ENCODE measurements at places on chromosomes 13 and 19.

- DNase-seq = no peak
Observed at GRCh38 chr19:4911314-4911713, 2.0 kb downstream of the UHRF1 start.

DNA sequence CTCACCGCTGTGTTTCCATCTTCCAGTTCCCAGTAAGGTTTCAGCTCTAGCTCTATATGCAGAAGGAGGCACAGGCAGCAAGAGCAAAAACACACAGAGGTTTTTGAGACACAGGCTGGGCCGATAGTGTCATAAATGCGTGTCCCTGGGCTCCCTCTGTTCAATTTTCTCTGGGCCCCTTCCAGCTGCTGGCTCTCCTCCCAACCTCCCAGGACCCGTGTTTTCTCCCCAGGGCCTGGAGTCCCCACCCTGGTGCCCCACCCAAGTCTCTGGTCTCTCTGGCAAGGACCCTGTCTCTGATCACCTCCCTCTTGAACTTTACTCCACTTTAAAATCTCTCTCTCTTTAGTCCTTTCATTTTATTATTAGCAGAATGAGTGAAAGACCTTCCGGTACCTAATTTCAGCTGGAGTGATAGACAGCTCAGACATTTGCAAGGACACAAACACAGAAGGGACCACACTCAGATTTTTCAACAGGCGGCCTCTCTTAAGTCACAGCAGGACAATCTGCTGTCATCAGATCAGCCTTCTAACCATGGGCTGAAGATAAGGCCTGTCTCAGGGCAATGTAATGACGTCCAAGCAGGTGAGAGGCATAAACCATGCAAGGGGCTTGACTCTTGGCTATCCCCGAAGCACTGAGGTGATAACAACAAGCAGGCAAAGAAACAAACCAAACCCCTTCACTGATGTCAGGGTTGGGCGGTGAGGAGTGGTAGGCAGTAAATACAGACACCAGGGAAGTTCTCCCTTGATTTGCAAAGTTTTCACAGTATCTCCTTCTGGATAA is 190.0 kb upstream of the IRS2 start:
- DNase-seq = no peak

GRCh38 chr19:18159810-18160209 is 6.8 kb downstream of the PIK3R2 start:
- DNase-seq = no peak

DNA sequence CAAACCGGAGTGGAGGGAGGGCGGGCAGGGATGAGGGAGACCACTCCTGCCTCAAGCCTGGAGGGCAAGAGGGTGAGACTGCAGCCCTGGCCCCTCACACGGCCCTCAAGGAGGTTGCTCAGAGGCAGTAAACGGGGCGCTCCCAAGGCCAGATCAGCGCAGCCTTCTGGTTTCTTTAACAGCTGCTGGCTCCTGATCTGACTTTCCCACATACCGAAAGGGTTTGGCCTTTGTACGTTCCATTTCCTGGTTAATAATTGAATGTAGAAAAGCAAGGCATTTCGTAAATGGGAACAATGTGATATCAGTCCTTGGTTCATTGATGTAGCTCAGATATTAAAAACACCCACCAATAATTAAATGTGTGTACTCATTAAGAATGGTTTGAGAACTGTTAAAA is 71.5 kb downstream of the GGACT start:
- DNase-seq = no peak

DNA sequence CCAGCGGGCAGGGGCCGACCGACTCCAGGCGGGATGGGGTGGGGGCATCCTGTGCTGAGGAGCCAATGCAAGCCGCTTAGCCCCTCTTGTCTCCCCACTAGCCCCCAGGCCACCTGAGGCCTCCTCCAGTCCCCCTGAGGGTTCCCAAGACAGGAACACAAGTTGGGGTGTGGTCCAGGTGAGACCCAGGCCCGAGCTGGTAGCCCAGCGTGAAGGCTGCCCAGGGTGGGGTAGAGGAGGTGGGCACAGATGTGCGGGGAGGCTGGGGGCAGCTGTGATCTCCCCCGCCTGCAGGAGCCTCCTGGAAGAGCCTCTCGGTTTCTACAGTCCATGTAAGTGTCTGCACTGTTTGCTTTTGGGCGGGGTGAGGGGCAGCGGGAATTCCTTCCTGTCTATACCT is 10.4 kb downstream of the TLE6 start:
- DNase-seq = no peak

DNA sequence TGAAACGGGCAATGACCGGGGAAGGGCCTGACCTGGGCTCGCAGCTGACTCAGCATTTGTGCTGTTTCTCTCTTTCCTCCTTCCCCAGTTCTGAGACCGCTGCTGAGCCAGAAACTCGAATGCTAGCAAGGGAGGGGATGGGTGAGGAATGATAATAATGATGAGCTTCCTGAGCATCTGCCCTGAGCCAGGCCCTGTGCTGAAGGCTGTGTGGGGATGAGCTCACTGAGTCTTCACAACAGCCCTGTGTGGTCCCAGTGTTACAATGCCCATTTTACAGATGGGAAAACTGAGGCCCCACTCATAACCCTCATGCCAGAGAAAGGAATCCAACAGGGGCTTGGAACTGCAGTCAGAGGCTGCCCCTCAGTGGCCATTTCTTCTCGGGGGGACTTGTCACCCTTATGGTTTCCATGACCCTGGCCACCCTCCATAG is 8.1 kb downstream of the SULT2B1 start:
- DNase-seq = no peak
